Lower leg skin (tissue), 4 donors: ENCODE measurements at places on chromosomes 3 and 15. TPM values are rescaled to one million over a fixed set of nuclear protein-coding genes. Genes with fewer than 3 reads are reported as not detected.

LRRC31 gene
- not detected for total RNA-seq

PLSCR5 gene
- total RNA-seq = not detected

IMPG2 gene
- total RNA-seq = not detected

HCN4 gene
- total RNA-seq = 0.04 TPM

MESP2 gene
- total RNA-seq = not detected

CLRN1 gene
- total RNA-seq = not detected

CCR3 gene
- 3.2 TPM for total RNA-seq

ALPK3 gene
- total RNA-seq = 0.42 TPM

SMCO1 gene
- 0.25 TPM for total RNA-seq

FEZF2 gene
- total RNA-seq = not detected

SERPINI2 gene
- total RNA-seq = not detected

GABRB3 gene
- 0.98 TPM for total RNA-seq

TOPAZ1 gene
- total RNA-seq = not detected

NLGN1 gene
- total RNA-seq = 0.80 TPM
